ENCODE measurements at places on chromosomes 16 and 17.

- no peak for DNase-seq
Observed at GRCh38 chr17:17890773-17891759, 54.3 kb upstream of the SREBF1 start.

GRCh38 chr17:67353929-67354574 lies 12.3 kb downstream of the PSMD12 start:
- no peak for DNase-seq

DNA sequence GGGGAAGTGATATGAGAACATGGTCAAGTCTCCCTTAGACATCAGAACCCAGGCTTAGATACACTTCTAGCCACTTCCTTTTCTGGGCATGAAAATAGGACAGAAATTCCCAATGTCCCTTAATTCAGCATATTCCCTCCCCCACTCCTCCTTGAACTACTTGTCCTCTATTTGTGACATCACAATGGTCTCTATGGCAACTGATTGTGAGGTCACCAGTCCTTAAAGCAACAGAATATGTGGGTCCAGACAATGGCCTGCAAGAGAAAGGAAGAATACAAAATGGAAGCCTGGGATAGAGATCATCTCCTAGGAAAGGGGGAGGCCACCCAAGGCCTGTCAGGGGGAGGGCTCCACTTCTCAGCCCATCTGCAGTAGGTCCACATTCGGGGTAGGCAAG lies 6.7 kb upstream of the SEZ6 start:
- no peak for DNase-seq

GRCh38 chr17:33220036-33220435 lies 73.1 kb downstream of the ASIC2 start:
- DNase-seq, result no peak

DNA sequence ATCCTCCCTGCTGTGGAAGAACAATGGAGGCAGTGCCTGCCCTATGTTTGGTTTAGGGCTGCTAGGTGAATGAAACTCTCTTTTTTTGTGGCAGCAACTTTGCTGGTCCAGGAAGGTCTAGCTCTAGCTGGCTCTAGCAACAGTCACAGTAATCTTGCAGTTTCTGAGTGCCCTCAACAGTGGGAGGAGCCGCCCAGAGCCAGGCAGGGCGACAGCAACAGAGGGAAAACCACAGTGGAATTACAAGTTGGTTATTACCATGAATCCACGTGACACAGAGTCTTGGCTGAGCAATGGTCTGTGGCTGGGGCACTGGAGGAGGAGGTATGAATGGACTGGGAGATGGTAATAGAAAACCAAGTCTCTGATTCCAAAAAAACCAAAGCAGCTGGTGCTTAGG lies 10.3 kb downstream of the HSPB9 start:
- peak; percentile 81 for DNase-seq

DNA sequence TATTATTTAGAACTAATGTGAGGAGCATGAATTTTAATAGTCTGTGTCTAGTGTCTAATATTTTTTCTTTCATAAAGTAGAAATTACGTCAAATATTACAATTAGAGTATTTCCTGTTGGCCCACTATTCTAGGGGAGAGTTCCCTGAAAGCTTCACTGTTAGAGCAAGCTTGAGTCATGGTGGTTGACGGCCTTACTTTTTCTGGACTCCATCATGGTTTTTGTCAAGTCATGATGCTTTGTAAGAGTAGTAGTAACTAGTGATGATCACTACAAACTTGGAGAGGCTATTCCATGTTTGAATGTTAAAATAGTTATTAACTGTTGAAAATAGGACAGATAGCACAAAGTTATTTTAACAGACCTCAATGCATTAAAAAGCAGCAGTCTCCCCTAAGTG lies 1.7 kb downstream of the PSMD11 start:
- no peak for DNase-seq
